Femur (tissue), 1 donor: ENCODE measurements at places on chromosomes 7 and 10.

GRCh38 chr10:25867321-25867720, 66.7 kb upstream of the MYO3A start:
- no peak for DNase-seq

GRCh38 chr7:112084520-112084971, 121.7 kb downstream of the DOCK4 start:
- no peak for DNase-seq

DNA sequence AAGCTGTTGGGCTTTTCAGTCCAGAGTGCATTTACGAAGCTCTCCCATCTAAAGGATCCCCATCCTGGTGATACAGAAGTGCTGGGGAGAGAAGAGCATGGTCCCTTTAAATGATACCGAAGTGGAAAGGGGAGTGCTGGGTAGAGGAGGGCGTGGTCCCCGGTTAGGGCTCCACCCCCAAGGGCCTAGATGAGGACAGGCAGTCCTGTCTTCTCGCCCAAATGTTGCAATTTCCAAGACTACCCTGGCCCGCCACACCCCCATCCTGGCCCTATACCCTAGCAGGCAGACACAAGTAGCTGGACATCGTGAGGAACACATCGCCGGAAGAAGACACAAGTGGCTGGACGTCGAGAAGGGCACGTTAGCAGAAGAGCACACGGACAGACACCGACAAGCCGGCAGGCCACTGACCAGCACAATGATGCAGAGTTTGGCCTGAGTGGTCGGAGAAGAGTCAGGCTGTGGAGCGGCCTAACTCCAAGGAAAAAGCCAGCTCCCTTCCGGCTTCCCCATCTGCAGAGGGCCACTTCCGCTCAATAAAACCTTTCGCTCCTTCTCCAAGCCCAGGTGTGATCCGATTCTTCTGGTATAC, 439.5 kb upstream of the NRP1 start:
- no peak for DNase-seq

DNA sequence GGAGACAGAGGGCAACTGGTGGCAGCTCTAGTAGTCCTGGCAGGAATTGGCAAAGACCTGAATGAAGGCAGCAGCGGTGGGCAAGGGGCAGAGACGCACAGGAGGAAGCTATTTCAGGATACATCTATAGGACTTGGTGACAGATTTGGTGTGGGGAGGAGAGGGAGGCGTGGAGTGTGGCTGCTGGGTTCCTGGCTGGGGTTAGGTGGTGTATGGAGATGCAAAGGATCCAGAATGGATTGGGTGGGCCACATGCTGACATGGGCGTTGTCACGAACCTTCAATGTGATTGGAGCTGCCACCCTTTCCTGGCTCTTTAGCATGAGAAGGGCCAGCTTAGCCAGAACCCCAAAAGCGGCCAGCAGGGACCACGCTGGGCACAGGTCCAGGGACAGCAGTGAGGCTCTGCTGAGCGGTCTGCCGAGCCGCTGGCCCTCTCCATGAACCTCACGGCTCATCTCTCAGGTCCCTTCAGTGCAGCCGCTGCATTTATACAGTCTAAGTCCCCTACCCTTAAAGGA, 10.2 kb upstream of the ADCY1 start:
- peak; percentile 70 for DNase-seq

DNA sequence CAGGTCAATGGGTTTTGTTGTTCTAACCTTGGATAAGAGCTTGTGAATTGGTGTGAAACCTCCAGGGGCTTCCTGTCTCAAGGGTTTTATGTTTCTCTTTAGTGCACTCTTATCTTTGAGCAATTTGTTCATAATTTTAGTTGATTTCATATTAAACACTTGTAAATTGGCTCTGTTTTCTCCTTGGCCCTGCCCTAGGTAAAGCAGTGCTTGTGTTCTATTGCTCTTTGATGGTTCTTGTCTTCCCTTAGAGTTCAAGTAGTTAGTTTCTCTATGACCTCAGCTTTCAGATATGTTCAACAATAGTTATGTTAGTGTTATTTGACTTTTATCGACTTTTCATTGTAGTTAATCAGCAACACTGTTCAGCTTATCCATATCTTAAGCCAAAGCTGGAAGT, 566.4 kb upstream of the POT1 start:
- no peak for DNase-seq

- DNase-seq, result peak; percentile 61
These were observed 14.3 kb downstream of the SEMA3D start for GRCh38 chr7:85172530-85172941.

DNA sequence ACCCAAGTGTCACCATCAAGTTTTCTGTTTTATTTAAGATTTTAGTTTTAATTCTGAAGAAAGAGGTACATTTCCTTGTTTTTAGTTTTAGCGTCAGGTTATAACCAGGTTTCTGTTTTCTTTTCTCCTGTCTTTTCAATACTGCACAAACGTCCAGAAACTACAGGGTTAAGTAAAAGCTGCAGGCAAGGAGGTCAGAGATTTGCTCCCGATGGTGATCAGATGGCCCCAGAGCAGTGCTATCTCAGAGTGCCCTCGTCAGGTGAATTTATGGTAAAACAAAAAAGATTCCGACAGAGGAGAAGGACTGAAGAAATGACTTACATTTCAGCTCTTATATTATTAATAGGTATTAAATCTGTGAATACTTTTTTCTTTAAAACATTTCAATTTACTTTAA, 128.2 kb downstream of the STRA8 start:
- DNase-seq, result no peak

- no peak for DNase-seq
These were observed 59.0 kb downstream of the PRR15 start for GRCh38 chr7:29622335-29623265.

DNA sequence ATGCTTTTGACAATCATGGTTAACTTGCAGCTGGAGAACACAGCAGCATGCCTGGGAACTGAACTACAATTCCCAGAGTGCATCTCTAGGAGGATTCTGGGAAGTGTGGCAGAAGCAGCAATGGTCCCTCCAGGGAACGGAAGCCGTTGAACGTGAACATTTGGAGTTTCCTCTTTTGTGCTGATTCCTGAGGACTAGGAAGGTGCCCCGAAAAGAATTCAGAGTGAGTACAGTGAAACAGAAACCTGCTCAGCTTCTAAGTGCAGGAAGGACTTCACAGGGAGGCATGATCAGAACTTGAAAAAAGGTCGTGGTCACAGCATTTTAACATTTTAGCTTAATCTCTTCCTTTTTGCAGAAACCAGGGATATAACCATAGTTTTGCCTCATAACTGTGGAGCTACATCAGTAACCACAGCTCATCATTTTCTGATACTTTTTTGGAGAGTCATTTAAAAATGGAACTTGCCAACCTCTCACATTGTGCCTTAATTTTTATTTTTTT, at the start of gene NUDT13:
TSS of gene NUDT13 (plus strand) at position 111 of the 505 bp plus-strand sequence. CDS start 3,911 bp downstream, outside the sequence.
- peak; percentile 89 for DNase-seq

DNA sequence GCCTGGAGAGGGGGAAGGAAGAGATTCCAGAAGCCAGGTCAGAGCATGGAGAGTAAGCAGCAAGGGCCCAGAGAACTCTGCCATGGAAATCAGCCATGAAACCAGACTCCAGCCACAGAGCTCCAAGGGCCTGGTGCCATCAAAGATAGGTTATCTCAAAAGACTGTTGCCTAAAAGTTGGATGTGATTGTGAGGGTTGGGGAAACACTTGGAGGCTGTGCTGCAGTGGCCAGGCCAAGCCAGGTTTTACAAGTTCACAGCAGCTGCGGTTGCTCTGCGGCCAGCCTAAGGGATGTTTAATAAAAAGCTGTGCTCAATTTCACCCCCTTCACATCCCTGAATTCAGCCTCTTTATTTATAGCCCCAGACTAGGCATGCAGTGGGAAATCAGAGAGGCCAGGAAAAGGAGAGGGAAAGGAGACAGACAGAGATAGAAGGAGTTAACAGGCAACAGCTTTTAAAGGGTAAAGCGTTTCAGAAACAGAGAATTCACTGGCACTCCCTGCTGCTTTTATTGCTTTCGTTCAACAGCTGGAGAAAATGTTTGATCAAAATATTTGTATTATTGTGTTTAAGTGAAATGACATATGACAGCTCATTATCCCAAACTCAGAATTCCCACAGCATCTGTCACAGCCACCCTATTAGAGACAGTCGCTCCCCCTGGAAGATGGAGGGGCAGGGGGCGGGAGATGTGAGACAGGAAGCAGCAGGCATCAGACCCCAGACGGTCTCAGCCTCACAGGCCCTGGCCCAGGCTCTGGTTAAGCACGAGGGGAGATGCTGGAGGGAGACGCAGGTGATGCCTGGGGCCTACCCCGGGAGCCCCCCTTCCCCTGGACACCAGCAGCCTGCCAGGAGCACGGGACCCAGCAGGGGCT, 140.1 kb downstream of the GLI3 start:
- DNase-seq, result peak; percentile 73

- DNase-seq, result no peak
These were observed 49.6 kb upstream of the UBN2 start for GRCh38 chr7:139181404-139181803.

DNA sequence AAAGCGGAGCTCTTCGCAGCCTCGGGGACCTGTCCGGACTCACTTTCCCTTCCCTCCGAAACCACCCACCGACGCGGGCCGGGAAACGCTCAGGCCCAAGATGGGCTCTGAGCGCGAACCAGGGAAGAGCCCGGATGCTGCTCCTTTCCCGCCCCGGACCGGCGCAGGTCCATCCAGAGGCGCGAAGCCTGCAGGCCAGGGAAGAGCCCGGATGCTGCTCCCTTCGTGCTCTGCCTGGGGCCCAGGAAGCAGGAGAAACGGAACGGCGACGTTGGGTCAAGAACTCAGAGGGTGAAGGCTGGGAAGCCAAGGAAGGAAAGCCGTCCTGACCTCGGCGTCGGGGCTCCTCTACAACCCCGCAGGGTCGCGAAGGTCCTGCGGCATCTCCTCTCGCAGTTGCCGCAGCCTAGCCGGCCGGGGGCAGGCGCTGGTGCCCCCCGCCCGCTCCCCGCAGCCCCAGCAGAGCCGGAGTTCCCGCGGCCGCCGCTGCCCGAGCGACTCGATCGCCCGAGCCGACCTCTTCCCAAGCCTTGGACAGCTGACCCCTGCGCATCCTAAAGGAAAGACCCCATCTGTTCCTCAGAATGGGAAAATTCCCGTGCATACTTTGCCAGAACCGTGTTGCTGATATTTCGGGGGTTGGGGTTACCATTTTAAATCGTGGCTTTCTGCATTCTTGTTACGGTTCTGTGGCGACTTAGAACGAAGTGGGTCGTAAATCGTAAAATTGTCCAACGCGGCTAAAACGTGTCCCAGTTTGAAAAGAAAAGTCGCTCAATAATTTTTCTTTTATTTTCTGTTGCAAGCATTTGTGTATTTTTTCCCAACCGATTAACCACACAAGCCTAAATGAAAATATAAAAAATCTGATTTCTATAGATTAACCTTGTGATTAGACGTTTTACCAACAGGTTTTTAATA, 7.5 kb downstream of the HOXA1 start:
- DNase-seq, result peak; percentile 24

DNA sequence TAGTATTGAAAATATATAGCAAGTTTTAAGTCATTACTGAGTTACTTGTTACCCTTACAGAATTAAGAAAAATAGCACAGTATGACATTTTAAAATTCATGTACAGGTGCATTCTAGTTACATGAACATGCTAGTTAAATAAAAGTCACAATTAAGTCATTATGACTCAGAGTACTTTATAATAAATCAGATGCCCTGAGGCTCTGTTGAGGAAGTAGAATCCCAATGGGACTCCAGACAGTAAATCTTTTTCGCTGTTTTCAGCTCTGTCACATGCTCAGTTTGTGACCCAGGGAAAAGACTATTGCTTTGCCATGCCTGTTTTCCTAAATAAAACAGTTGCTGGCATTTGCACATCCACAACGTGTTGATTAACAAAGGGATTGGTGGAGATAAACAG, 21.0 kb downstream of the NUDT13 start:
- DNase-seq, result no peak

DNA sequence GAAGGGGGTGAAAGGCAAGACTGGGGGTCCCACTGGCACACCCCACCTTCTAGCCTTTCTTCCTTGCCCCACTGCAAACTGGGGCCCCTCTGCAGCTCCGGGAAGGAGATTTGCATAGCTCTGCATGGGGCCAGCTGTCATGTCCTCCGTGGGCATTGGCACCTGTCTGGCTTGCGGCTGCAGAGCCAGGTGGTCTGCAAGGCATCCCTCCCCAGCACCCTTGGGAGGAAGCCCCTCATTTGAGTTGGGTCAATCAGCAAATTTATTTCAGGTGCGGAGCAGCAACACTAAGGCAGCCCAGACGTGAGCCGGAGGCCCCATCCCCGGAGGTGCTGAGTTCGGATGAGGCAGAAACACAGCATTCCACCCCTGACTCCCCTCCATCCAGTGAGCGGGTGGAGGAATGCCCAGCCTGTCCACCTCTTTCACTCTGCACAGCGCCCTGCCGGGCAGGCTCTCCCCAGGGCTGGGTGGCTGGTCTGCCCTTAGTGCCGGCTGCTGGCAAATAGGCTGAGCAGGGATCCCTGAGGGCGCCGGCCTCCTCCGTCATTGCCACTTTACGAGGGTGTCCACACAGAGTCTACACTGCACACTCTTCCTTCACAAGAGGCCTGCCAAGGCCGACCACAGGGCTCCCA, 143.2 kb downstream of the TCERG1L start:
- peak; percentile 8 for DNase-seq

GRCh38 chr10:75980419-75981002, 549.1 kb downstream of the LRMDA start:
- no peak for DNase-seq

DNA sequence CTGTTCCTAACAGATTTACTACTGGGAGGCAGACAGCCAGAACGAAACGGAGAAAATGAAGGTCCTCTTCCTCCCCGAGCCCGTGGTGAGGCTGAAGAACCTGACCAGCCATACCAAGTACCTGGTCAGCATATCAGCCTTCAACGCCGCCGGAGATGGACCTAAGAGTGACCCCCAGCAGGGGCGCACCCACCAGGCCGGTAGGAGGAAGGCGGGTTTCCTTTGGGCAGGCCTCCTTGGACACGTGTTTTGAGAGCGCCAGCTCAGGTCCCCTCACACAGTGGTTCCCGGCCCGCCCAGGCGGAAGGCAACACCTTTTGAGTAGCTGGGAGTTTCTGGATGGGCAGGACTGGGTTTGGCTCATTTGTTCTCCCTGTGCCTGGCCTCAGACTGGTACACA, 474.0 kb upstream of the FOXK1 start:
- no peak for DNase-seq

GRCh38 chr10:97010695-97011206, 175.0 kb downstream of the SLIT1 start:
- DNase-seq, result no peak

GRCh38 chr7:137895301-137896221, 48.8 kb upstream of the DGKI start:
- no peak for DNase-seq

- no peak for DNase-seq
These were observed 37.6 kb upstream of the AGBL3 start for GRCh38 chr7:134948736-134949135.

- peak; percentile 63 for DNase-seq
These were observed 207.6 kb upstream of the KLF14 start for GRCh38 chr7:130941322-130942210.

- DNase-seq, result no peak
These were observed 124.8 kb downstream of the TCERG1L start for GRCh38 chr10:131186547-131187253.

DNA sequence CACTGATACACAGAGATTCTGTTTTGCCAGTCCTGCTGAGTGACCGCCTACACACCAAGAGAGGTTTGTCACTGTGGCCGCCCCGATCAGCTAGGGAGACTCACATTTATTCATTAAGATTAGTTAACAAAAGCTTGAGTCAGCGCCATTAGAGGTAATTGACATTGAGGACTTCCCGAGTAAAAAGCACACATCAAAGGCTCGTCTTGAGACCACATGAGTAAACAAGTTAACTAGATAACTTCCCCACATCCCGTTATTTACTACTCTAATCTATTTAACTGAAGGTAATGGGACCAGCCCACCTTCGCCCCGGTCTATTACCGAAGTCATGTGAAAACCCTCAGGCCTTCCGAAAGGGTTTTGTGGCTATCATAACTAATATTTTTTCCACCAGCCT, 23.0 kb downstream of the SRRM3 start:
- DNase-seq, result no peak

GRCh38 chr7:150434240-150434639, 16.2 kb upstream of the GIMAP8 start:
- DNase-seq, result no peak
